GM23248 (cell line): ENCODE measurements at places on chromosomes 3 and 15. TPM values are rescaled to one million over a fixed set of nuclear protein-coding genes. Genes with fewer than 3 reads are reported as not detected.
A peak's percentile ranks its signal among the peaks of the same experiment; 100 is the strongest.

DNA sequence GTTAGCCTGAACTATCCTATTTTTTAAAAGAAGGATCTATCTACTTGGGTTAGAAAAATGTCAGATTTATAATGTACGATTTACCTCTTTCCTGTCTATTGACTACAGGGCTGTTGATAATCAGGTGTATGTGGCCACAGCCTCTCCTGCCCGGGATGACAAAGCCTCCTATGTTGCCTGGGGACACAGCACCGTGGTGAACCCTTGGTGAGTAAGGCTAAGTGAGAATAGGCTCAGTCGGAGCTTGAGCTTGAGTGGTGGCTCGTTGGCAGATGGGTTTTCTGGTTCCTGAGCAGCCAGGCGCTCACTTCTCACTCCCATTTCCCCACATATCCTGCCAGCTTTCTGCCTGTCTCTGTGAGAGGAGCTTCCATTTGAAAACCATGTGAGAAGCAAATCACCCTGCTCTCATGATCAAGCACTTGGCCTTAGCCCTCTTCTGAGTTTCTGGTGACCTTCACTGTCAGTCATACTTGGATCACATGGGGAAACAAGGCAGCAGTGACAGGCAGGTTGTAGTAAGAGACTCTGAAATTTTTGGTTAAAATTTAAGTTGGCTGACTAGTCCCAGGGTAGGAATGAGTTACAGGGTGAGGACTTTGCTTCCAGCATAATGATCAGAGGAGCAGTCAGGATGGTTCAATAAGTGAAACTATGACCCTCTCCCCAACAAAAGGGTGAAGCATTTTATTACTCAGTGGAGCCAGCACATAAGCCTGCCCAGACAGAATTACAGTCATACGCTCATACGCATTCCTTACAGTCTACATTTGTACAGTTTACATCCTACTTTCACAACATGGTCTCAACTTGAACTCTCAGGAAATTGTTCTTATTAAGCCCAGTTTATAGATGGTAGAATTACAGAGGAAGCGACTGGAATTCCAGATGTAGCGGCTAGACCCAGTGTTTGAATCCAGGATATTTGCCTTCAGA, 18.0 kb downstream of the NIT2 start:
- peak; percentile 35 for DNase-seq

DNA sequence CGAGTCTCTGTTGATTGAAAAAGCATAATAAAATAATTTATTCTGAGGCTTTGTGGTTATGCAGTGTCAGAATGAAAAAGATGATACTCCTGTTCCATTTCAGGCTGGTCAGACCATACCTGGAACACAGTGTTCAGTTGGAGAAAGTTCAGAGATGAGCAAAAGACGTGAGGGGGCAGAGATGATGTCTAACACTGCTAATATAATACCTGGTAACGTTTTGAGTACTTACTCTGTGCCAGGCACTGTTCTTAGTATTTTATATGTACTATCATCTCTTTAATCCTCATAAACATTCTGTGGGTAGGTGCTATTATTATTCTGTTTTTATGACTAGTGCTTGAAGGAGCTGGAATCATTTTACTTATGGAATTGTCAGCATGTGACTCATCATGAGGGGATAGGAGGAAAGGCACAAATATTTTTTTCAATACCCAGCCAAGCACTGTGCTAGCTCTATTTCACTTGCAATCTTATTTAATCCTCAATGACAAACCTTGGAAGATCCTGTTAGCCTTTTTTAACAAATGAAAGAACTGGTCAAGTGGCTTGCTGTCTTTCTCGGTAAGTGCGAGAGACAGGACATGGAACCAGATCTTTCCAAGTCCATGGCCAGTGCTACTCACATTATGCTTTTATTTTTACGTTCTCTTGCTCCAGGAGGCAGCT, 31.8 kb downstream of the IQGAP1 start:
- DNase-seq = peak; percentile 90

- DNase-seq = no peak
Measured at GRCh38 chr3:36215241-36215640, 165.1 kb upstream of the STAC start.

DNA sequence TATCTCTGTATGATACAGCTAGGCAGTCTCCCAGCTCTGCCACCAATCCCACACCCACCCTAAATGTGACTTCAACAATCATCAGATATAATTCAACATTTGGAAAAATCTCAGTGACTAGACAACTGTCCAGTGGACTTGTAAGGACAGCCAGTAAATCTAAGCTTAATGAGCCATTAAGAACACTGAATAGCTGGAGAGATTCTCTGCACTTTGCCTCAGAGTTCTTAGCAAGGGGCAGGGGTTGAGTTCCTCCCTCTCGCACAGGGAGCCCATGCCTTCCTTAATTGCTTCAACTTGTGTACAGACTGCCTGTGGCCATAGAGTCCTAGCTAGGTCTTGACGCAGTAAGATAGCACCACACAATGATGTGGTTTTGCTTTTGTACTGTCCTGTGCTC, 15.6 kb downstream of the MEX3B start:
- no peak for DNase-seq

GRCh38 chr3:2869905-2870304, 240.3 kb downstream of the IL5RA start:
- DNase-seq = no peak

Gene ACTRT3
- polyA plus RNA-seq = 3.3 and 3.6 TPM in 2 replicates
